Right ventricle myocardium superior (tissue), 1 donor: ENCODE measurements at places on chromosomes 2 and 18.

- no peak for DNase-seq
Measured at GRCh38 chr2:67701011-67701410, 303.9 kb downstream of the ETAA1 start.

GRCh38 chr2:195910570-195910969, 158.1 kb downstream of the DNAH7 start:
- no peak for DNase-seq

DNA sequence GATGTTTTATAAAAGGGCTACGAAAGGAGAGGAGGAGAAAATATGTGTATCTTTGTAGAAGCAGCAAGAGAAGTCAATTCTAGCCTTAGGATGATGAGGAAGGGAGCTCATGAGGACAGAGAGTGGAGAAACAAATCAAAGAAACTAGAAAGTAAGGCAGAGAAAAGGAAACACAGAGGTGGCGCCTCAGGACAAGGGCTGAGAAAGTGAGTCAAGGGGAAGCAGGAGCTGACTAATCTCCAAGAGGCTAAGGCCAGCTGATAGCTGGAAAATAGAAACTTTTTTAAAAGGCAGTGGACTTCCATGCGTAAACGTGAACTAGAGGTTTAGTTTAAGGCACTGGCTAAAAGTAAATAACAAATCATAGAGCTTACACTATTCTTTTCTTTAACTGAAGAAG, 173.3 kb downstream of the ANKRD44 start:
- no peak for DNase-seq

GRCh38 chr2:23435250-23436035, 50.5 kb downstream of the KLHL29 start:
- DNase-seq, result no peak

GRCh38 chr2:127090281-127091120, 16.5 kb downstream of the BIN1 start:
- peak; percentile 37 for DNase-seq

DNA sequence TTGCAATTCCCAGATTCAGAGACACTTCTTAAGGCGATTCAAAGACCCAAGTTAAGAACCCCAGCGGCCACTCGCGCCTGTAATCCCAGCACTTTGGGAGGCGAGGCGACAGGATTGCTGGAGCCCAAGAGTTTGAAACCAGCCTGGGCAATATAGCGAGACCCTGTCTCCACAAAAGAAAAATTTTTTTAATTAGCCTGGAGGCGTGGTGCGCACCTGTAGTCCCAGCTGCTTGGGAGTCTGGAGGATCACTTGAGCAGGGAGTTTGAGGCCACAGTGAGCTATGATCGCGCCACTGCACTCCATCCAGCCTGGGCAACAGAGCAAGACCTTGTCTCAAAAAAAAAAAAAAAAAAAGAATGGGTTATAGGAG, 585 bp upstream of the ANAPC1 start:
- no peak for DNase-seq

DNA sequence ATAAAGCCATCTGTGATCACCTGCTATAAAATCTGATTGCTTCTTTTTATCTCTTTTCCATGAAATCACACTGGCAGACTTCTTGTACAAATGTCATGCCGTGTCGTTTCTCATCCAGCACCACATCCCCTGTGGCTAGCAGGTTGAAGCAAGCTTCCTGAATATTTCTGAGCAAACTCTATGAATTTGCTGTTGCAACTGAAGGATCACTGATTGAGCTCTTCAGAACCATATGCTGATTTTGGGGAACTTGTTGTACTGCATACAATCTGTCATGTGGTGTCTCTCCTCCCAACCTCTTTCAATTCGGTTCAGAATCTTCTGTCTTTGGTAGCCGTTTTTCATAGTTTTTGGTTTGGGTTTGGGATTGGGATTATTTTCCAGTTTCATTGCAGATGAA, 57.7 kb upstream of the RBMS1 start:
- no peak for DNase-seq
